Tibial nerve (tissue), 4 donors: ENCODE measurements at places on chromosomes 13 and 19. TPM values are rescaled to one million over a fixed set of nuclear protein-coding genes. Genes with fewer than 3 reads are reported as not detected.

The SLC7A10 gene
- 25.8 TPM for total RNA-seq

The CGB8 gene
- not detected for total RNA-seq

The NOVA2 gene
- 1.8 TPM for total RNA-seq

The EBI3 gene
- total RNA-seq = 1.4 TPM

The TTC9B gene
- total RNA-seq = not detected

The CLIP3 gene
- total RNA-seq = 44.7 TPM

The LRRC8E gene
- not detected for total RNA-seq

The ZNF534 gene
- total RNA-seq = not detected

The NMRK2 gene
- total RNA-seq = not detected

The CILP2 gene
- 0.66 TPM for total RNA-seq

DNA sequence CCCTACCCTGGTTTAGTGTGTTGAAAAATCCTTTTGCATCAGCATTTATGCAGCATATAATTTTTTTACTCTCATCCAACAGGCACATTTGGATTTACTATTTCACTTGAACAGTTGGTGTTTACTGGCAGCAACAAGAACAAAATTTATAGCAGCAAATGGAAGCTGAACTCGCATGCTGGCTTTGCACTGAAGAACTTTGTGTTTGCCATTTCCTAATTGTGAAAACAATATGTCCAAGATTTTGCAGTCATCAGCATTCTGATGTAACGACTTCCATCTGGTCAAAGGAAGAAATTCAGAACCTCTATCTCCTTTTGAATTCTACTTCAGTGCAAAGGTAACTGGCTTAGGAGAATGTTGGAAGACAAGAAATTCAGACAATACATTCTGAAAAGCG, 131.0 kb downstream of the DLEU7 start:
- peaks cover 34% of the 10 kb centered on the region for H3K4me1 ChIP-seq
- H3K27ac ChIP-seq = peak overlapping the region; percentile 49
- no peaks in the 10 kb centered on the region for H3K36me3 ChIP-seq
- no peaks in the 10 kb centered on the region for H3K27me3 ChIP-seq

- H3K27me3 ChIP-seq = no peaks in the 10 kb centered on the region
- H3K27ac ChIP-seq = no peak overlapping the region
- no peak for DNase-seq
- no peaks in the 10 kb centered on the region for H3K36me3 ChIP-seq
Observed at GRCh38 chr13:53237696-53238095, 209.1 kb downstream of the OLFM4 start.

DNA sequence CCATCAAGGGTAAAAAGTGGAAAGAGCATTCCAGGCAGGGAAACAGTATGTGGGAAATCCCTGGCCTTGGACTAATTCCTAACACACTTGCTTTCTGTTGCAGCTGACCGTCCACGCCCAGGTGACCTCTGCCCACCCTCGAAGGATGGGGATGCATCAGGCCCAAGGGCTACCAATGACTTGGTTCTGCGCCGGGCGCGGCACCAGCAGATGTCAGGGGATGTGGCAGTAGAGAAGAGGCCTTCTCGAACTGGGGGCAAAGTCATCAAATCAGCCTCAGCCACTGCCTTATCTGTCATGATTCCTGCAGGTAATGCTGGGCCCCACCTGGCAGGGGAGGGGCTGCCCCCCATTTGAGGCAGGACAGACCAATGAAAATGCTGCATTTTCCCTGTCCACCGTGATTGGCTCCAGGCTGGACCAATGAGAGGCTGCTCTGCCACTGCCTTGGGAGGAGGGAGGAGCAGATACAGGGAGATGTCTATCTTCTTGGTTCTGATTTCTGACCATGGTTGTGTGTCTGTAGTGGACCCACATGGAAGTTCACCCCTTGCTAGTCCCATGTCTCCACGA, 12.6 kb downstream of the DNASE2 start:
- no peaks in the 10 kb centered on the region for H3K36me3 ChIP-seq
- H3K27ac ChIP-seq = no peak overlapping the region
- no peak for DNase-seq
- no peaks in the 10 kb centered on the region for H3K4me1 ChIP-seq
- no peak overlapping the region for H3K4me3 ChIP-seq

GRCh38 chr13:42086582-42086981, 38.1 kb downstream of the DGKH start:
- no peak overlapping the region for H3K27ac ChIP-seq
- DNase-seq = no peak
- H3K4me1 ChIP-seq = no peaks in the 10 kb centered on the region
- no peak overlapping the region for H3K4me3 ChIP-seq

- no peak for DNase-seq
- no peaks in the 10 kb centered on the region for H3K36me3 ChIP-seq
- H3K27me3 ChIP-seq = no peaks in the 10 kb centered on the region
Observed at GRCh38 chr13:46679369-46680120, 117.4 kb downstream of the ESD start.

GRCh38 chr19:34308381-34309367, 54.3 kb downstream of the GARRE1 start:
- DNase-seq = no peak
- no peak overlapping the region for H3K27ac ChIP-seq
- H3K4me3 ChIP-seq = no peak overlapping the region
- no peaks in the 10 kb centered on the region for H3K27me3 ChIP-seq

DNA sequence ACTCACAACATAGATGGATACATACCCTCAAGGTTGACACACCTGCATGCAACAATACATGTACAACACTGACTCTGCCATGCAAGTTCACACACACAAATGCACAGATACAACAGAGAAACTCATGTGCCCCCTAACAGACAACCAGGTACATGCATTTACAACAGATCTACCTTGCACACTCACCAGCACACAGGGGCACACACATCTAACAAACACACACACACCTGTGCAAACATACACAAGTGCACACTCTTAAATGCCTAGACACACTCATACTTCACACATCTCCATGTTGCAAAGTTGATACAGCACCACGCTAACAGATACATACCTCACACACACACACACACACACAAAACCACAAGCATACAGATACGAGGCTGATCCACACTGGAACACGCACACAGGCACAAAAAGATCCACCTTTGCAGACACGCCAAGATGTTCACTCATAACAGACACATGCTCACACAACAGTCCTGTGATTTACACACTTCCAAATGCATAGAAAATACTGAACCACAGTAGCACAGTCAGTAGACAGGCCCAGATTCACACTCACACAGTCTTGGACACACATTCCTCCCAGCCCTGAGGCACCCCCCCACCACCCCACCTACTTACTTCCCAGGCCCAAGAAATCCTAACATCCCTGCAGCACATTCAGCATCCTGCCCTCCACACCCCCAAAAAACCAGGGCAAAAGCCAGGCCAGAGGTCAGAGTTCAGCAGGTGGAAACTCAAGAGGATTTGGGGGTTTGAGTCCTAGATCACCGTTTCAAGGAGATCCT, 1.4 kb downstream of the LRFN1 start:
- peaks cover 5% of the 10 kb centered on the region for H3K4me1 ChIP-seq

DNA sequence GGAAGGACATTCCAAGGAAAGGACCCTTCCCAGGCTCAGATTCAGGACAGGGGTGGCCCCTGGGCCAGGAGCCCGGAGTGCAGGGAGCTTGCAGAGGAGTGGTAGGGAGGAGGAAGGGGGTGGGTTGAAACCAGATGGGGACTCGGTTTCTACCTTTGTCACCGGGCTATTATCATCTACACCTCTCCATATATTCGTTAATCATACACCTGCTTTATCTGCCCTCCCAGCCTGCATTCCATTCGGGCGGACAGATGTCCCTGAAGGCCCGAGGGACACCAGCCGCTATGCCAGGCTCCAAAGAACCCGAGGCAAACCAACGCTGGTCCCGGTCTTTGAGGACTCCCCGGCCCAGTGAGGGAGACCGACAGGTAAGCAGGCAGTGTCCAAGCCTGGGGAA, 15.5 kb upstream of the MYH14 start:
- no peaks in the 10 kb centered on the region for H3K4me1 ChIP-seq
- no peaks in the 10 kb centered on the region for H3K36me3 ChIP-seq
- no peak overlapping the region for H3K27ac ChIP-seq
- H3K4me3 ChIP-seq = no peak overlapping the region

DNA sequence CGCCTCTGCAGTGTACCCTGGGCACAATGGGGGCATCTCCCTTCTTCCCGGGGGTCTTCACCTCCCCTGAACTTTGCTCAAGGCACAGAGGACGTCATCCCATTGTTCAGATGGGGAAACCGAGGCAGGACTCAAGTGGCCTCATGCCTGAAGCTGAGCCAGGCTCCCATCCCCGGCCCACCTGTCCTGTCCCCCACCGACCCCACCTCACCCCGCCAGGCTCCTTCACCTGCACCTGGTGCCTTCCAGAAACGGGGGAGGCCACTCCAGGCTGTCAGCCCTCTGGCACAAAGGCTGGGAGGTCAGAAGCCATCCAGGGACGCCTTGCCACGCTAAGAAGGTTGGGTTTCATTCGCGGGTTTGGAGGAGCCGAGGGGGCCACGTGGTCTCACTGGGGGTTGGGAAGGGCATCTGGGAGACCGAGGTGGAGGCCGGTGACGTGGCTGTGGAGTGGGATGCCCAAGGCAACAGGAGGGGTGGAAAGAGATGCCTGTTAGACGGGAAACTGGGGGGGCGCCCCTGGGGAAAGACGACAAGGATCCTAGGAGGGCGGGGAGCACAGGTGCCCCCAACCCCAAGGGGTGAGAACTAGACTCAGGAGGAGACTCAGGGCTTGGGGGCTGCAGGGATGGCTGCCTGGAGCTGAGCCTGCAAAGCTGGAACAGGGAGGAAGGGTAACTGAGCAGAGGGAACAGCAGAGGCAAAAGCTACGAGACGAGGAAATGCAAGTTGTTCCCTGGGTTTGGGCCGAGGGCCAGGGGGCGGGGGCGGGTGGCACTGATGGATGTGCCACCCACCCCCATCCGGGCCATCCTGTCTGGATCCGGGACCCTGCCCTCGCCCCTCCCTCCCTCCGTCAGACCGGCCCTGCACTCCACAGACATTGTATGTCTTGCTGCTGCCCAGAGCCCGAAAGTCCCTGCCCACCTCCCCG, 6.0 kb upstream of the TCF3 start:
- no peaks in the 10 kb centered on the region for H3K36me3 ChIP-seq
- H3K27me3 ChIP-seq = no peaks in the 10 kb centered on the region
- H3K27ac ChIP-seq = no peak overlapping the region

GRCh38 chr19:55643003-55643886, at the start of gene ZNF581:
ZNF581 (plus strand) TSS chr19:55643649; CDS start chr19:55644572, 923 bp downstream.
- H3K4me3 ChIP-seq = peak within 1 kb of the TSS; percentile 92
- peaks cover 50% of the 10 kb centered on the region for H3K4me1 ChIP-seq
- peak within 1 kb of the TSS; percentile 98 for H3K27ac ChIP-seq
- no peaks in the 10 kb centered on the region for H3K27me3 ChIP-seq

DNA sequence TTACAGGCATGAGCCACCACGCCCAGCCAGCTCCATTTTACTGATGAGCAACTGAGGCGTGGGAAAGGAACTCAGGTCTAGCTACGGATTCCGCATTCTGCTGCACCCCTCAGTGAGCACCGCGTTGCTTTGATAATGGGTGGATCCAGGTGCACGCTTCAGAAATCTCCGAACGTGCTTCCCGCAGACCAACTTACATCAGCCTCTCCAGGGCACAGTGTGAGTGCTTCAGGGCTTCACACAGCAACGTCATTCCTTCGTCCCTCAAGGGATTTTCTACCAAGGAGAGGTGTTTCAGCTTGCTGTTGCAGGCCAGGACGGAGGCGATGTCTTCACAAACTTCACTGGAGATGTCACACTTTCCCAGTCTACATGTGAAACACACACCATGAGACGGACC, 21.7 kb downstream of the NLRP9 start:
- H3K27ac ChIP-seq = no peak overlapping the region
- no peaks in the 10 kb centered on the region for H3K36me3 ChIP-seq
- DNase-seq = no peak
- peaks cover 4% of the 10 kb centered on the region for H3K27me3 ChIP-seq
- no peak overlapping the region for H3K4me3 ChIP-seq

DNA sequence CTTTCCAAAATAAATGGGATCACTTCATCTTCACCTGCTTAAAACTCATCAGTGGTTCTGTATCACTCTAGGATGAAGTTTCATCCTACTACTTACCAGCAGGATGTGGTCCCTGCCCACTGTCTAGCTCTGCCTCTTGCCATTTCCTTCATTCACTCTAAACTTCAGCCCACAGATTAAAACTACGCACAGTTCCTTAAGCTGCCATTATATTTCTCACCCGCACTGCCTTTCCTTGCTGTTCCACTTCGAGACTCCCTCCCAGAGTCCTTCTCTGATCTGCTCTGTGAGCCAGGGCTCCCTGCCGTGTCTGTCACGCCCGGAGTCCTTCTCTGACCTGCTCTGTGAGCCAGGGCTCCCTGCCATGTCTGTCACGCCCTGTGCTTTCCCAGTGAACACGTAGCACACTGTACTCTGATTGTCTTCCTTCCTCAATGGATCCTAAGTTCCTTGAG, 52.0 kb upstream of the NPAS1 start:
- no peaks in the 10 kb centered on the region for H3K36me3 ChIP-seq
- no peak overlapping the region for H3K4me3 ChIP-seq
- H3K27ac ChIP-seq = no peak overlapping the region
- no peaks in the 10 kb centered on the region for H3K27me3 ChIP-seq
- peak; percentile 60 for DNase-seq
